ENCODE measurements at places on chromosomes 7 and 10.

- DNase-seq = no peak
These were observed 489.4 kb upstream of the SORCS1 start for GRCh38 chr10:107653832-107654287.

GRCh38 chr10:117135026-117135372 is 3.1 kb downstream of the VAX1 start:
- no peak for DNase-seq

GRCh38 chr7:110386006-110386405 is 704.9 kb upstream of the LRRN3 start:
- DNase-seq = no peak

DNA sequence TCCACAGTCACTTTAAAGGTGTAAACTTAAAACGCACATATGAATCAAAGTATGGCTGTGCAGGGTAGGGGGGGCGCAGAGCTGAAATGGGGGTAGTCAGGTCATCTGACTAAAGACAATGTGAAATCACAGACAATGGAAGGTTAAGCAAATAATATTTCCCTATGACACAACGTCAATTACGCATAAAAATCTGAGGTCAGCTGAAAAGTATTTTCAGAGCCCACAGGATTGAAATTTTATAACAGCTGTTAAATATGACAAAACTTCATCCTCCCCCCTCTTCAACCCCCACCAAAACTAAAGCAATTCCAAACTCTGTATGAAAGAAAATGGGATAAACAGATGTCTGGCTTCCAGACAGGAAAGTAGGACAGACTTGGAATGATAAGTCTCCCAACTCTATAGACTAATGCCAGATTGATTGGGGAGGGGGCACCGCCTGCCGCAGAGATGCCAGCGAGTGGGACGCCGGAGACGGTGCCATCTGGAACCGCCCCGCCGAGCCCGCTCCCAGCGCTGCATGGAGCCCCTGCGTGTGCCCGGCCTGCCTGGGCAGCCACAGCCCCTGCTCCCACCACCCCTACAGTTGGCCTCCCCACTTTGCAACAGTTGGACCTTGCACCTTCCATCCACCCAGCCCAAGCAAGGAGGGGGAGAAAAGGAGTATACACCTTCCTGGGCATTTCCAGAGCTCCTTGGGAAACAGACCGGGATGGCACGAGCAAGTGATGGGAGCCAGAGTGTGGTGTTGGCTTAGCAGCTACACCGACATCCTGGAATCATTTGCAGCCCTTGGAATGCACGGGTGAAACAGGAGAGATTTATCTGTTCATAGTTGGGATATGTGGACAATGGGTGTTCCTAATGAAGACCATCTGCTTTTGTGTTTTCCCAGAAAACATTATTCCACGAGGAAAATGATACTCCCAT is 10.7 kb downstream of the EBF3 start:
- no peak for DNase-seq

- DNase-seq = no peak
These were observed 472.6 kb downstream of the PLXNA4 start for GRCh38 chr7:132103718-132104117.

DNA sequence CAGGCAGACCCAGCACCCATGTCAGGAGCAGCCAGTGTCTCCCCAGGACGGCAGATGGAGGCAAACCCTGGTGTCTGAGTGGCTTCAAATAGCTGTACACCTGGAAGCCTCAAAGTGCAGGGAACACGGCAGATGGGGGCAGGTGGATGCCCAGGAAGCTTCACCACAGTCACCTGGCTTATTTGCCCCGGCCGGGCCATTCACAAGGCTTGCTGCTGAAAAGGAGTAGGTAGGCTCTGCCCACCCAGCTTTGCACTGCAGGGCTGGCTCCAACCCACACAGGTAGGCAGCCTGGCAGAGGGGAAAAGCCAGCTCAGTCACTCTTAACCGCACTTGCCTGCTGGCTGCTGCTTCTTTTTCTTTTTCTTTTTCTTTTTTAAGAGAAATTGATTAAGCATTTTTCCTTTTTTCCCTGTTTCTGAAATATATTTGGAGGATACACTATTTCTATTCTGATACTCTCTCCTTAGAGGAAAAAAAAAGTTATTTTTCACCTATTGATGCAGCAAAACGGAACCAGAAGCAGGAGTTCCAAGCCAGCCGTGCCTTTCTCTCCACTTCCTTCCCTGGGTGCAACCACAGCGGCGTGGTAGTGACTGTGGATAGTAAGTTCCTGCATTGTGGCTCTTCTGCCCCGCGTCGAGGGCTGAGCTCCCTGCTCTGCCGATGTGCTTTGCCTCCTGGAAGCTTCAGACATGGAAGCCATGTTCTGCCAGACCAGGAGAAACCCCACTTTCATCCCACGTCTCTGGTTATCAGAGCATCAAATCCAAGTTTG is 118.3 kb downstream of the KLF6 start:
- peak; percentile 75 for DNase-seq

GRCh38 chr10:110207805-110208613 is 604 bp downstream of the MXI1 start:
- DNase-seq = peak; percentile 48

- DNase-seq = no peak
These were observed 482.9 kb downstream of the POM121L12 start for GRCh38 chr7:53518319-53518718.

GRCh38 chr7:953547-954327 is 743 bp downstream of the ADAP1 start:
- DNase-seq = no peak

GRCh38 chr7:91789086-91789485 is 91.4 kb downstream of the MTERF1 start:
- no peak for DNase-seq

DNA sequence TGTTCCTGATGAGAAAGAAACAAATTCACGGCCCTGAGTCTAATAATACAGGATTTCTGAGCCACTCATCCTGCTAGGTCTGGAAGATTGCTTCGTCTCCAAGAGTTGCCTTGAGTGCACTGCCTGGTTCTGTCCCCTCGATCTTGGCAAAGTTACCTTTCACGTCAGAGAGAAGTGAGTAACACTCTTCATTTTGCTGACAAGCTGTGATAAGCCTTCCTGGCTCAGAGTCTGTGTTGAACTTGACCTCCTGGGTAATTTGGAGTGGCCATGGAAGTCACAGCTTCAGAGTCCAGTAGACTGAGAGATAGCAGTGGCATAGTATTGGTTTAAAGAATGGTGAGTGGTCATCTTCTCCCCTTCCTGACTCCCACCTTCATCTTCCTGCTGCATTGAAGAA is 64.7 kb upstream of the LRGUK start:
- no peak for DNase-seq

DNA sequence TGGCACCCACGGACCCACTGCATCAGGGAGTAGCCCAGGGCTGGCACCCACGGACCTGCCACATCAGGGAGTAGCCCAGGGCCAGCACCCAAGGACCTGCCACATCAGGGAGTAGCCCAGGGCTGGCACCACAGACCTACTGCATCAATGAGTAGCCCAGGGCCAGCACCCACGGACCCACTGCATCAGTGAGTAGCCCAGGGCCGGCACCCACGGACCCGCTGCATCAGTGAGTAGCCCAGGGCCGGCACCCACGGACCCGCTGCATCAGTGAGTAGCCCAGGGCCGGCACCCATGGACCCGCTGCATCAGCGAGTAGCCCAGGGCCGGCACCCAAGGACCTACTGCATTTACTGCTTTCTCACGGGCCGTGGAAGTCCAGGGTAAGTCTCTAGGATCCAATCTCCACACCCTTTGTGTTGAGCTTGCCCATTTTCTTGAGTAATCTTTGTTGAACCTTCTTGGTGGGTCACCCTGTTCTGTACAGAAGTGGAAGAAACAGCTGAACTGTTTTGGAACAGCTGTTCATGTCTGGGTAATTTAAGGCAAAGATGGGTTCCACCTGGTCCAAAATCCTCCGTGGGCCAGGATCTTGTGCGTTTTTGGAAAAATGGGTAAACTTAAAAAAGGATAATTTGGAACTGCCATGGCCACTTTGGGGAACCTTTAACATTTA is 69.0 kb downstream of the VIPR2 start:
- no peak for DNase-seq

- no peak for DNase-seq
These were observed 47.4 kb downstream of the PRPF18 start for GRCh38 chr10:13634207-13634606.

- no peak for DNase-seq
These were observed 108.3 kb downstream of the SUGCT start for GRCh38 chr7:40243076-40243475.

DNA sequence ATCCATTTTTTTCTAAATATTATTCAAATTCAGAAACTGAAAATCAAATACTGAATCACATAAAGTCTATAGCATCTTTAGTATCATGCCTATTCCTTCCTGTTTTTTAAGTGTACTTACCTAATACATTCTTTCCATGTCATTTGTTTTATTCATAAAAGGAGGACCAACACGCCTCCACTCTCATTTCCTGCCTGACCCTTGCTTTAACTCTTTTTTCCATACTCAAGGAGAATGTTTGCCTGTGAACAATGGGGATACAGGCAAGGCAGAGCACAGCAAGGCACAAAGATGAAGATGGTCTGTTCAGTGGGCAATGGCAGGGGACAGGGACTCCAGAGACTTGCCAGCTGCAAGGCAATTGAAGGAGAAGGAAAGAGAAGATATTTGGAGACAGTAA is 121.2 kb upstream of the FEZF1 start:
- DNase-seq = no peak

- no peak for DNase-seq
These were observed 177.7 kb upstream of the AHR start for GRCh38 chr7:17120756-17121155.

DNA sequence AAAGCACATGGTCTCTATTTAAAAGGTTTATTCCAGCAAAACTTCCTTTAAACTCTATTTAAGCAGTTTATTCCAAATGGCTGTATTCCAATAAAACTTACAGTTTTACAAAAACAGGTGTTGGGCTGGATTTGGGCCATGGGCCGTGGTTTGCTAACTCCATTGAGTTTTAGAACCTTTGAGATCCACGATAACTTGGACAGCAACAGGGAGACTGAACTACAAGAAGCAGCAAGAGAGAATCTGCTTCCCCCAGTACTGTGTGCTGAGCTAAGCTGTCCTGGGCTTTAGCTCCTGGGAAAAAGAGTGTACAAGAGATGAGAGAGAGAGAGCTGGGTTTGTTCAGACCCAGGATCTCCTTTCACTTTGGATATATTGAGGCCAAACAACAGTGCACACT is 204.0 kb upstream of the CELF2 start:
- no peak for DNase-seq

- no peak for DNase-seq
These were observed 371.6 kb downstream of the BBS9 start for GRCh38 chr7:33500703-33501701.

DNA sequence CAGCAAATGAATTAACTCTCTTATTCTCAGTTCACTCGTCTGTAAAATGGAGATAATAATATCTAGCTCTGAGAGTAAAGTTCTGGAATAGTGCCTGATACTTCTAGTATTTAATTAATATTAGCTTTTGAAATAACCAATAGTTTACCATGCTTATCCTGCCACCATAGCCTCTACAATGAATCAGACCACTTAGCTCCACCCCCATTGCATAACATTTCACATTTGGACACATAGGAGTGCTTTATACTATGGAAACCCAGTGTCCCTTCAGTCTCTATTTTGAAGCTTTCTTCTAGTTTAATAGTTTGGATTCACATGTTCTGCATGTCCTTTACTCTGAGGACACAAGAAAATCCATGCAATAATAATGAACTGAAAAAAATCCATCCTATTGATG is 427.3 kb upstream of the C7orf33 start:
- no peak for DNase-seq

- DNase-seq = no peak
These were observed 312.1 kb downstream of the SKIDA1 start for GRCh38 chr10:21213381-21213780.

DNA sequence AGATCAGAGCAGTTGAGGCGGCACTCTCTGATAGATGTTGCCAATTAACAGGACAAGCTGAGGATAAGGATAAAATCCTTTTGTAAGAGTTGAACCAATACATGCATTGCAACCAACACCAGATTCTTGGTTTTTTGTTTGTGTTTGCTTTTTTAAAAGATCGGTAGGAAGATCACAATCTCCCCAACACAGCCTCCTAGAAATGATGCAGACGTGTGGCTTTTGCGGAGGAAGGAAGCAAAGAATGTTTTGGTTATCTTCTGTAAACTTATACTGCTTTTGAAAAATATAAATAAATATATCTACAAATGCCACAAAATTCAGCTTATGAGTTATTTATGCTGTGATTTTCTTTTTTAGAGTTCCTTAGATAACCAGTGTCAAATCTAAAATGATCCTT is 35.5 kb downstream of the PIK3AP1 start:
- DNase-seq = no peak

DNA sequence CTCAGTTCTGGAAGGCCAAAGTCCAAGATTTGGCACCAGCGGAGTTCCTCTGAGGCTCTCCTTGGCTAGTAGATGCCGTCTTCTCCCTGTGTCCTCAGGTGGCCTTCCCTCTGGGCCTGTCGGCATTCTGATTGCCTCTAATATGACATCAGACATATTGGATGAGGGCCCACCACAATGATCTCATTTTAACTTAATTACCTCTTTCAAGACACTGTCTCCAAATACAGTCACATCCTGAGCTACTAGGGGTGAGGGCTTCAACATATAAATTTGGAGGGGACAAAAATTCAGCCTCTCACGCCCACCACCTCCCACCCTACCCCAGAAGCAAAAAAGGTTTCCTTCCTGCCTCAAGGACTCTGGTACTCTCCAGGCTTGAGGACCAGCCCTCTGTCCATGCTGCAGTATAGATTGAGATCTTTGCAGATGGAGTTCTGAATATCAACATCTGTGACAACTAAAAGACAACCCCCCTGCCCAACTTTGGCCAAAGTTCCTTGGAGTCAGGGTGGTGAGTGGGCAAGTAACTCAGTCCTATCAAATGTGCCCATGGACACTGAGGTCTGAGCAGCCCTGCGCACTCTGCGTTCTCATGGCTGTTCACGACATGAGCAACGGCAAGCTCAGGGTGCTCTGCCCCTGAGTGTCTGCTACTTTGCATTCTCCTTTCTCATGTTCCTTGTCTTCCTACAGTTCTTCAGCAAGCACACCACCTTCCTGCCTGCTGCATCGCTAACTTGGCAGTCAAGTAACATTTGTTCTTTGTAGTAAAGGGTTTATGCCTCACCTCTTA is 11.5 kb downstream of the TMEM176B start:
- DNase-seq = no peak

All from activated CD4-positive, alpha-beta T cell treated with anti-CD3 and anti-CD28 coated beads for 4 hours (primary cell).